ENCODE measurements at places on chromosomes 3 and 15.

- DNase-seq = no peak
These were observed 3.8 kb upstream of the KLHL40 start for GRCh38 chr3:42681361-42682038.

- no peak for DNase-seq
These were observed 9.8 kb downstream of the SH2D7 start for GRCh38 chr15:78102211-78102610.

- no peak for DNase-seq
These were observed 442.6 kb downstream of the NAALADL2 start for GRCh38 chr3:175301741-175302140.

DNA sequence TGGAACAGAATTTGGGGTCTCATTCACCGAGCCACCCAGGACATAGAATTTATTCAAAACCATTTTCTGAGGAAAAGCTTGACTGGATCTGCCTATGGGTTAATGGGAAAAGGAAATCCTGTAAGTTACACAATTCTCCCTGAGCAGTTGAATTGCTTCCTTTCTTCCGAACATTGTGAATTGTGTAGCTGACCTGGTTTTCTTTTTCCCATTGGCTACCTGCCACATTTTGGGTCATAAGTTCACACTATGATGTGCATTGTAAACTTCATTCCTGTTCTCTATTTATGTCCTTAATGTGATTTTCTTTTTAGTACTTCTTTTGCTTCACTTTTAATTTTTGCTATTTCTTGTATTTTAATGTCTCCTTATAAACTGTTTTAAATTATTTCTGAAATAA, 386.0 kb upstream of the LRRC3B start:
- no peak for DNase-seq

GRCh38 chr15:75823860-75824613, 19.2 kb upstream of the UBE2Q2 start:
- no peak for DNase-seq

- no peak for DNase-seq
These were observed 13.4 kb upstream of the DGKG start for GRCh38 chr3:186375443-186375842.

All from activated T-cell treated with anti-CD3 and anti-CD28 coated beads, Interleukin-2, amount 50 U/mL, for 1 hour (primary cell).